Activated T-cell treated with anti-CD3 and anti-CD28 coated beads for 4 hours (primary cell): ENCODE measurements at places on chromosomes 3 and 15.

- DNase-seq: no peak
Measured at GRCh38 chr15:58185439-58185838, 47.3 kb downstream of the AQP9 start.

- DNase-seq: no peak
Measured at GRCh38 chr3:31193871-31194270, 299.4 kb upstream of the GADL1 start.

GRCh38 chr3:150106740-150107428 lies 136.2 kb upstream of the PFN2 start:
- DNase-seq: no peak

DNA sequence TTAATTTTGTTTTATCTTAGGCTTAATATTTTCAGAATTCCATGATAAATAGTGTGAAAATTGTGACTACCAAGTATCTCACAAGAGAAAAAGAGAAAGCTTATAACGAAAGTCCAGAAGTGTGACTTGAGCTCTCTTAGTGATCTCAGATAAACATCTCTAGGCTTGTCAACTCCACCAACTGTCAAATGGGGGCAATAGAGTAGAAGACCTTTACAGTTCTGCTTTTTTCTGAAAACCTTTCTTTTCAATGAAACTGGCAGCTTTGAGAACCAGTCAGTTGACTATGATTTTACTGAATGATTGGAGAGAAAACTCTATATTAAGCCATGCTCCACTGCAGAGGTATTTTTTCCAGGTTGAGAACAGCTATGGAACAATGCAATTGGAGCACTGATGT lies 119.2 kb upstream of the TP63 start:
- no peak for DNase-seq
